ENCODE measurements at places on chromosomes 3 and 15. TPM values are rescaled to one million over a fixed set of nuclear protein-coding genes. Genes with fewer than 3 reads are reported as not detected.

Gene ACAA1
- 45.3 TPM for total RNA-seq

Gene B3GALNT1
- 13.7 TPM for total RNA-seq

Gene CCDC39
- not detected for total RNA-seq

Gene CCNB2
- 33.4 TPM for total RNA-seq

Gene ATP6V1A
- 77.0 TPM for total RNA-seq

Gene EXD1
- under 0.01 TPM for total RNA-seq
